ENCODE measurements at places on chromosomes 12 and 14. TPM values are rescaled to one million over a fixed set of nuclear protein-coding genes. Genes with fewer than 3 reads are reported as not detected.
A peak's percentile ranks its signal among the peaks of the same experiment; 100 is the strongest.

DNA sequence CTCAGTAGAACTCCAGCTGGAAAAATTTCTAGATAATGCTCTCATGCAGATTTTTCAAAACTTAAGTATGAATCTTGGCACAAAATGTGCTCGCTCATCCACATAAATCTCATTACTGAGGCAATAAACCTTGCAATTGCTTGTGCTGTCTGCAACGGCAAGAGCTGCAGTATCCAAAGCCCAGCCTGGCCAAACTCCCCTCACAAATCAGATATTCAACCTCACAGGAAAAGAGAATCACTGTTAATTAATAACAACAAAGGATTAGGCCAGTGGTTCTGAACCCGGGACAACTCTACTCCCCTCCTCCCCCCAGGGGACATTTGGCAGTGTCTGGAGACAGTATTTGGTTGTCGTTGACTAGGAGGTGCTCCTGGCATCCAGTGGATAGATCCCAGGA lies 19.2 kb upstream of the CORO1C start:
- ATAC-seq = no peak

GRCh38 chr14:52053044-52053443 lies 15.8 kb downstream of the NID2 start:
- peak; percentile 35 for ATAC-seq

- ATAC-seq = no peak
These were observed 136.5 kb upstream of the CRY1 start for GRCh38 chr12:107229827-107230226.

GRCh38 chr12:28583701-28584261 lies 393.5 kb downstream of the CCDC91 start:
- ATAC-seq = no peak

GRCh38 chr12:106080791-106081170 lies 58.0 kb downstream of the NUAK1 start:
- ATAC-seq = no peak

The SCN8A gene
- 0.69 TPM for total RNA-seq

The STON2 gene
- 11.6 TPM for total RNA-seq
